ENCODE measurements at places on chromosomes 5 and 9.

DNA sequence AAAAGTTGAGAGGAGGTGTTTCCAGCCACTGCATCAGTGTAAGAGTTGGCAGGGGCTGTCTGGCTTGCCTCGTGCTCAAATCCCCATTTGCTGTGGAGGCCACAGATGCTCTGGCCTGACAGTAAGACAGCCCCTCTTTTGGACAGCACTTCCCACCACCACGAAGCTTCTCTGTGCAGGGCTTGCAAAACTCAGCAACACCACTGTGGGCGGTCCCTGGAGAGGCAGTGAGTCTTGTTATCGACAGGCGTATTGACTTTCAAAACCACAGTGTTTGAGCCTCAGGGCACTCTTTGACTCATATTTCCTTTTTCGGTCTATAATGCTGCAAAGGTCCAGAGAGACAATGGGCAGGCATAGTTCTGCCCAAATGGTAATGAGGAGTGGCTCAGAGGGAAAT is 539.5 kb downstream of the EBF1 start:
- DNase-seq = peak; percentile 60

GRCh38 chr9:89543111-89543510 is 45.2 kb upstream of the SEMA4D start:
- DNase-seq = no peak

DNA sequence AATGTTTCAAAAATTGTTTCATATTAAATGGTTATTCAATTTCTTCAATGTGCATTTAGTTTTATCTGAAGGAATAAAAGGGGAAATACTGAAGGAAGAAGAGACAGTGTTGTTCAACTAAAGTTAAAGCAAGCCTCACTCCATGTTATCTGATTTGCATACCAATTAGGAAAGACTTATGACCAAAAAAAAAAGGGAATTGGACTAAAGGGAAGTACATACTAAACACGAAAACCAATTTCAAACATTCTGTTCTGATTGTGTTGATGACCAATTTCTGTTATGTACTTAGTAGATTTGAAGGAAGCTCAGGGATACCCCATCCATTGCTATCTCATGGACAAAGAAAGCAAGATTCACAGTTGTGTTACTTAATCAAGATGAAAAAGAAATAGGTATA is 4.9 kb upstream of the GAPT start:
- DNase-seq = no peak

DNA sequence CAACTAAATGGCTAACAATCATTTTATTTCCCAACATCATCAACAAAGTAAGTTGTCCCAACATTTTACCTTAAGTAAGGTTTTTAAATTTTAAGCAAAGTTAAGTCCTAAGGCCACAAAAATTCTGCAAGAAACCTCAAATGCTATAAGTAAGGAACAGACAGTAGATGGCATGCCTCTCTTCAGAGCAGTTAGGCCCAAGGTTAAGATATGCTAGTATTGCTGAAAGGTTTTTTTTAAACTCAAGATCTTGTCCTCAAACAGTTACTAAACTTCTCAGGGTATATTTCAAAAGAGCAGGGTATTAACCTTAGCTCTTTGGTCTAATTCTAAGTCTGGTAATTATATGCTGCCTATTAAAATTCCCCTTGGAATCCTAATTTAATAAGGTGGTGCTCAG is 35.1 kb downstream of the PJA2 start:
- DNase-seq = no peak

GRCh38 chr5:34656001-34656699 is at the start of gene RAI14:
TSS of gene RAI14 (plus strand) at chr5:34656328. CDS start at chr5:34686920, 30,592 bp downstream.
- peak; percentile 86 for DNase-seq

DNA sequence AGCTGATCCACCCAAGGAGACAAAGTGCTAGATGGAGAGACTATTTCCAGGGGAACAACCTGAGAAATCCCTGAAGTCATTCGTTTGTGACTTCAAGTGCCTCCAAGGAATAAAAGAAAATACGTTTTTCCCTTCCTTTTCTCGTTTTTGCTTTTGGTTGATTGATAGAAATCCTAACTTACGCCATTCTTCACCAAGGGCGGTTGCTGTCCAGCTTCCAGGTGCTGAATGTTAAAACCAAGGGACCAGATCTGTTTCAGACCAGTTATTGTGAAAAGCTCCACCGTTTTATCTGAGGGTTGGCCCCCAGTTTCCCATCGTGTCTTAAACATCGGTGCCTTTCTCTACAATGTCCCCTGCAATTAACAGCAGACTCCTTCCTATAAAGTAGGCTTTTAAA is 600.7 kb upstream of the SGCD start:
- DNase-seq = peak; percentile 54

- DNase-seq = peak; percentile 76
Measured at GRCh38 chr9:6757132-6757455, 679 bp upstream of the KDM4C start.

DNA sequence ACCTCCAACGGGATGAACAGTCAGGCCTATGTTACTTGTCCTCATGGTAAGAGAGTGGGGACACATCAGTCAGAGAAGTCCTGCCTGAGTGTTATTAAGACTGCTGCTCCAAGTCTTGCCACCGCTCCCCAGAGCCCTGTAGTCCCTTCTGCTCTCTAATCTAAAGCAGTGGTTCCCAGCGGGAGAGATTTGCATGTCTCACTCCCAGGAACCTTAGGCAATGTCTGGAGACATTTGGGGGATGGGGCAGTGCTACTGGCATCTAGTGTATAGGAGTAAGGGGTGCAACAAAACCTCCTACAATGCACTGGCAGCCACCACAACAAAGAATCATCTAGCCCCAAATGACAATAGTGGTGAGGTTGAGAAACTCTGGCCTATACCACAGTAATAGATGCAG is 2.6 kb upstream of the SVEP1 start:
- DNase-seq = peak; percentile 41

All from fibroblast of skin of back (primary cell).